COLO829 (cell line): ENCODE measurements at places on chromosomes 2 and 18.

DNA sequence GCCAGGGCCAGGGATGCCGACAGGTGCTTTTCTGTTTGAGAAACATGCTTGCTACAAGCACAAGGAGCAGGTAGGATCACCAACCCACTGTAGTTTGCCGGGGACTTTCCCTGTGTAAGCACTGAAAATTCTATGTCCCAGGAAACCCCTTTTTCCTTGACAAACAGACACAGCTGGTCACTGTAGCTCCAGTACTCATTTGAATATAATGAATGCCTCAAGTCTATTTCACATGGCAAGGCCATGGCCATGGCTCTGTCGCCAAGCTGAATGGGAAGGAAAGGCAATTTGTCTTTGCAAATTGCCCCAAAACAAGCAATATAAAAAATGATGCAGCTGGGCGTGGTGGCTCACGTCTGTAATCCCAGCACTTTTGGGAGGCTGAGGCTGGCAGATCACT lies 49.6 kb upstream of the IGFBP2 start:
- no peak for DNase-seq

GRCh38 chr2:97658691-97659157 lies 5.1 kb downstream of the ACTR1B start:
- no peak for DNase-seq

DNA sequence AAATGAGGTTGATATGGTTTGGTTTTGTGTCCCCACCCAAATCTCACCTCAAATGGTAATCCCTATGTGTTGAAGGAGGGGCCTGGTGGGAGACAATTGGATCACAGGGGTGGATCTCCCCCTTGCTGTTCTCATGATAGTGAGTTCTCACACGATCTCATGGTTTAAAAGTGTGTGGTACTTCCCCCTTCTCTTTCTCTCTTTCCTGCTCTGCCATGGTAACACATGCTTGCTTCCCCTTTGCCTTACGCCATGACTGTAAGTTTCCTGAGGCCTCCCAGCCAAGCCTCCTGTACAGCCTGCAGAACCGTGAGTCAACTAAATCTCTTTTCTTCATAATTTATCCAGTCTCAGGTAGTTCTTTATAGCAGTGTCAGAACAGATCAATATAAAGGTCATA lies 24.7 kb upstream of the FAM124B start:
- DNase-seq = no peak

DNA sequence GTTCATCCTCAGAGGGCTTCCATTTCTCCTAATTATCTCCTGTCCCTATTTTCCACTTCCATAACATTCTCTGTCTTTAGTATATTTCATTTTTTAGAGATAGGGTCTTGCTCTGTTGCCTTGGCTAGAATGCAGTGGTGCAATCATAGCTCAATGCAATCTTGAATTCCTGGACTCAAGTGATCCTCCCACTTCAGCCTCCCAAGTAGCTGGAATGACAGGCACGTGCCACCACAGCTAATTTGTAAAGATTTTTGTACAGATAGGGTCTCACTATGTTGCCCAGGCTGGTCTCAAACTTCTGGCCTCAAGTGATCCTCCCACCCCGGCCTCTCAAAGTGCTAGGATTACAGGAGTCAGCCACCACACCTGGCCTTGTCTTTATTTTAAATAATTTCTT lies 589.0 kb downstream of the ZEB2 start:
- no peak for DNase-seq

GRCh38 chr2:172710584-172711047 lies 25.0 kb upstream of the RAPGEF4 start:
- peak; percentile 59 for DNase-seq

- DNase-seq = no peak
These were observed 130.7 kb downstream of the ANKRD44 start for GRCh38 chr2:197179744-197180498.

GRCh38 chr2:98897746-98898145 lies 38.3 kb downstream of the CRACDL start:
- no peak for DNase-seq

DNA sequence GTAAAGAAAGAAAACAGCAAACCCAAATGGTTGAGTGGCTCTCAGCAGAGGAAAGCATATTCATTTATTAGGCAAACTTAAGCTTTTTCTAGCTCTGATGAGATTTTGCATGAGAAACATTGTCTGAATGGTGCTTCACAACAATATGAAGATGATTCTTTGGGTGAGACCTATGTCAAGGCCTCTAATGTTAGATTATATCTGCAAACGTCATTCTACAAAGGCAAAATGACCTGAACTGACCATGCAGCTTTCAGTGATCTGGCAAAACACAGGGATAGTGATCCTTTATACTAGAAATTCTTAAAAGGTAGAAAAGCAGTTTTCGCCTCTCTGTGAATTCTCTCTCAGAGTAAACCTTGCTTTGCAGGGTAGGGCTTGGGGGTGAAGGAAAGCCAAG lies 11.7 kb downstream of the RHBDD1 start:
- no peak for DNase-seq

DNA sequence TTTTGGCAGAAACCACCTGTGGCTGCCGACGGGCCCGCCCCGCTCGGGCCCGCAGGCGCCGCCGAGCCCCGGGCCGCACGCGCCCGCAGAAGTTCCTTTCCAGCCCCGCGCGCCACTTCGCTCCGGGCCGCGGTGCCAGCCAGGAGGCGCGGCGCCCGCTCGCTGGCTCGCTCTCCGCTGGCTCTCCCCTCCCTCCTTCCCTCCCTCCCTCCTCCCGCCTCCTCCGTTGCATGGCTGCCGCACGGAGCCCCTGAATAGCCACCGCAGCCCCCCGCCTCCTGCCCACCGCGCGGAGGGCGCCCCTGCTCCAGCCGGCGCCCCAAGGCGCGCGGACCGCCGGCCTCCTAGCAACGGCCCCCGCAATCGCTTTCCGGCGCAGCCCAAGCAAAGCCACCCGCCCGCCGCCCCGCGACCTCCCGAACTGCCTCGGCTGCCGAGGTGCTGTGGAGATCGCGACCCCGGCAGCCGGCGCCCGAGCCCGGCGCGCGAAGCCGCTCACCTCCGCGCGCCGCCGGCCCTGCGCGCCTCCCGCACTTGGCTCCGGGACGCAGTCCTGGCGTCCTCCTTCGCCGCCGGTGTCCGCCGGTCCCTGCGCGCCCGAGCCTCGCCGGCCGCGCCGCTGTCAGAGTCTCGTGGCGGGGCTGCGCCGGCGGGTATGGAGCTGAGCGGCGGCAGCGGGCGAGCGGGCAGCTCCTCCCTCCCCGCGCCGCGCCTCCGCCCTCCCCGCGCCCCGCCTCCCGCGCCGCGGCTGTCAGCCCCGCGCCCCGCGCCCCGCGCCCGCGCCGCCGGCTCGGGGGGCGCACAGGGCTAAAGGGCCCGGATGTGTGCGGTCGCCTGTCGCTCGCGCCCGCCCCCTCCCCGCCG lies at the start of gene ZBTB7C:
TSS of gene ZBTB7C (minus strand) at position 657 of the 864 bp plus-strand sequence.
- DNase-seq = no peak

- peak; percentile 53 for DNase-seq
These were observed 29.9 kb downstream of the GLS start for GRCh38 chr2:190910341-190911136.

GRCh38 chr2:196145256-196145655 lies 26.1 kb downstream of the STK17B start:
- no peak for DNase-seq

DNA sequence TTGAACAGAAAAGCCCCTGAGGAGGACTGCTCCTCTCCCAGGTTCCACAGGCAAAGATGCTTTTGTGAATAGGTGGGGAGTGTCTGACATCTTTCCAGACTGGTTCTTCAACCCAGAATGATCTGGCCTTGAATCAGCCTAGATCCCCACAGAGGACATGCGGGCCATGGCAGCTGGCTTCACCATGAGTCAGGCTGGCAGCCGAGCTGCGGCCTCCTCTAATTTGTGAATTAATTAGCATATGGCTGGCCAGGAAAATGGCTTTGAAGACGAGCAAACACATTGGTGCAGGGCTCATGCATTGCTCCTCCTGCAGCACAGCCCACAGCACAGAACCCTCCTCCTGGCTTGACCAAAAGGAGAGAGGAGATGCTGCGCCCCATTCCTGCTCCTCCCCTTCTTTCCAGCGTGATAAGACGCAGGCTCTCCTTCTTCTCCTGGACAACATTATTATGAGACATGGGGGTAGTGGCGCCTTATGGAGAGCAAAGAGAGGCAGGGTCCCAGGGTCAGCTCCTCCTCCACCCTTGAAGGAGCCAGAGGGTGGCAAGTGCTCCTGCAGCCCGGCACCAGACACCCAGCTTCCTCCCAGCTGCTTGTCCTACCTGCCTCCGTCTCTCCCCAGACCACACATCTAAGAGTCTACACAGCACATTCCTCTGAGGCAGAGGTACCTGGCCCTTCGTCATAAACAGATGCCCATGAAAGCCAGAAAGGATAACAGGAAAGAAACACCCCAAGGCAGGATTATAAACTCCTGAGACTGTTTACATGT lies 66.7 kb downstream of the EDAR start:
- DNase-seq = no peak

- peak; percentile 19 for DNase-seq
These were observed 33.7 kb upstream of the BZW1 start for GRCh38 chr2:200778038-200778437.
